Activated T-cell treated with anti-CD3 and anti-CD28 coated beads, Interleukin-2, amount 50 U/mL, for 72 hours (primary cell): ENCODE measurements at places on chromosomes 3 and 15. TPM values are rescaled to one million over a fixed set of nuclear protein-coding genes. Genes with fewer than 3 reads are reported as not detected.
A peak's percentile ranks its signal among the peaks of the same experiment; 100 is the strongest.

Gene DUOXA1
- total RNA-seq: 0.65 TPM

Gene GPR149
- not detected for total RNA-seq

GRCh38 chr15:25136119-25136518, 181.3 kb downstream of the SNRPN start:
- H3K4me3 ChIP-seq: no peak overlapping the region
- no peak overlapping the region for H3K27ac ChIP-seq
- H3K4me1 ChIP-seq: no peaks in the 10 kb centered on the region
- no peak for DNase-seq
- H3K27me3 ChIP-seq: no peaks in the 10 kb centered on the region
- H3K36me3 ChIP-seq: peaks cover 2% of the 10 kb centered on the region

DNA sequence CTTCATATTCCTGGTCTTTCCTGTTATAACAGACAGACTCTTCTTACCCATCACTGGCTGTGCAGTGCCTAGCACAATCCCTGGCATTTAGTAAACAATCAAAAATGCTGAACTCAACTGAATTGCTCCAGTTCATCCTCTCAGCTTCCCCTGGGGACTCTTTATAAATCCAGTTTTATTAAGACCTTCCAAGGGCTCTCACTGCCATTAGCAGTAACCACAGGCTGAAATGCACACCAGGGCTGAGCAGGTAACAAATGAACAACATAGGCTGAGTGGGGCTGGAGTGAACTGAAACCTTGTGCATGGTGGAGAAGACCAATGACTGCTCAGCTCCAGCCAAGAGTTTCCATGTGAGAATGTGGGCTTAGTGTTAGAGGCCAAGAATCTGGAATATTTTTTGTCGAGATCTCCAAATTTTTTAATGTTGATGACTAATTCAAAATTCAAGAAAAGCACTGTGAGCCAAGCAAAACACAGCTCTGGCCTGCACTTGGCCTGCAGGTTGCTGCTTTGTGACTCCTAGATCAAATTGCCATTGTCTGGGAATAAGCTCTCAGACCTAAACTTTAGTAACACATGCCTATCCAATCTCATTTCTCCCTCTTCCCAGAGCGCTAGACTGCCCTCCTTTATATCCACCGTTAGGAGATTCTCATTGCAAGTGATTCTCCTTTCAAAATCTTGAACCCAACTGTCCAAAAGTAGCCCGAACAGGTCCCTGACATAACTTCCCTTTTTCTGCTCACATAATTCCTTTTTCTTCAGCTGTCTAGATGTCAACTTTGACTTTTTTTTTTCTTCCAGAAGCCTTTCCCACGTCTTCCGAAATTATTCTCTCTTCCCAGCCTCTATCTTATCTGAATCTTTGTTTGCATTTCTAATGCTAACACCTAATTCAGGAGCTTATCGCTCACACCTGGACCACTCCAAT, 7.4 kb downstream of the SQOR start:
- H3K4me3 ChIP-seq: peak overlapping the region; percentile 46
- H3K36me3 ChIP-seq: peaks cover 11% of the 10 kb centered on the region

- peaks cover 14% of the 10 kb centered on the region for H3K36me3 ChIP-seq
- H3K27me3 ChIP-seq: no peaks in the 10 kb centered on the region
- no peak for DNase-seq
- H3K4me1 ChIP-seq: peaks cover 88% of the 10 kb centered on the region
These were observed 1.8 kb downstream of the TWF2 start for GRCh38 chr3:52237006-52237656.

DNA sequence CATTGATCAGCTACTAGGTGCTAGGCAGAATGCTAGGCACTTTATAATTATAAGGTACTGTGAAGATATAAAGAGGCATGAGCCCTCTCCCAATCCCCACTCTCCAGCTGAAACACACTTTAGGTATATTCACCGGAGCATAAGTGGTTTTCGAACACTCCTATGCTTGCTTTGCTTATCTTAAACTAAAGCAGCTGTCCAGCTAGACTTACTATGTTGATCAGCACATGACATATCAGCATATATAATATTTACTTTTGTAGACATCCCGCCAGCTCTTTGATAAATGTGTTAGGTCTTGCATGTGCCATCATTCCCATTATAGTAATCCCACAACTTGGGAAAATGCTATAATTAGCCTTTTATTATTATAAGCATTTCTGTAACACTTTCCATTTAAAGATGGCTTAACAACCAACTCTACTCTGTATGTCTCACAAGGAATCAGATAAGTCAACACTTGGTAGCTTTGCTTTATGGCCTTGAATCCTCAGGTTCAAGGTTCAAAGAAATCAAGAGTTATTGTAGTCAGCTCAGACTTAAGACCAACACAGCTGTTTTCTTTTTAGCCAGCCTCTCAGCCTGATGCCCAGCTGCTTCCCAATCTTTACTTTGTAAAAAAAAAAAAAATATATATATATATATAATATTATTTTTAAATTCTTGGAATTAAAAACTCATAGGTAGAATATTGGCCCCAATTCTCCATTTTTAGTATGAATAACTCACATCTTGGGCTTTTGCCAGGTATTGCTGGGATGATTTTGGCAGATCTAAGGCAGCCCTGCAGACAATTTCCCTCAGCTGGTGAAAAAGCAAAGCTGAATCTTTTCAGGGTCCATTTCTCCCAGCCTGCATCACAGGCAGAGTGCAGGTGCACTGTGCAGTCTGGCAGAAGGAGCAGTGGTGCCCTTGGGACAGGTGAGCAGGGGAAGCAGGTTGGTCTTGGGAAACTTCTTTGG, 104.2 kb downstream of the THRB start:
- H3K4me1 ChIP-seq: no peaks in the 10 kb centered on the region
- no peak for DNase-seq
- no peak overlapping the region for H3K4me3 ChIP-seq
- no peaks in the 10 kb centered on the region for H3K27me3 ChIP-seq
